AG04450 (cell line): ENCODE measurements at places on chromosomes 4 and X. TPM values are rescaled to one million over a fixed set of nuclear protein-coding genes. Genes with fewer than 3 reads are reported as not detected.

- no peak for DNase-seq
These were observed 862 bp upstream of the INPP4B start for GRCh38 chr4:142846729-142847596.

DNA sequence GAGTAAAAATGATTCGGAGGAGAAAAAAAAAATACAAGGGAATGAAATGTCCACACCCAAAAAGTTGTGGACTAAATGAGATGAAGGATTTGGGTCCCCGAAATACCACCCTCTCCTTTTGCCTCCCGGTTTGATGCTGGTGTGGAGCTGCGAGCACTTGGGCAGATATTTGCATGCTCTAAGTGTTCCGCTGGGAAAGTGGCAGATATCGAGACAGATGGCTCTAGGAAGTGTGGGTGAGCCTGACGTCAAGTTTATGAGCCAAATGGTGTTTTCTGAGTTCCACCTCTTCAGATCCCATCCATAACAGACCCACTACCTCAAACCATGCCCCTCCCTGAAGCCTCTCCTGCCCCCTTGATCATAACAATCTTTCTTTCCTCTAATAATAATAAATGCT lies 228.6 kb downstream of the QDPR start:
- DNase-seq: no peak

DNA sequence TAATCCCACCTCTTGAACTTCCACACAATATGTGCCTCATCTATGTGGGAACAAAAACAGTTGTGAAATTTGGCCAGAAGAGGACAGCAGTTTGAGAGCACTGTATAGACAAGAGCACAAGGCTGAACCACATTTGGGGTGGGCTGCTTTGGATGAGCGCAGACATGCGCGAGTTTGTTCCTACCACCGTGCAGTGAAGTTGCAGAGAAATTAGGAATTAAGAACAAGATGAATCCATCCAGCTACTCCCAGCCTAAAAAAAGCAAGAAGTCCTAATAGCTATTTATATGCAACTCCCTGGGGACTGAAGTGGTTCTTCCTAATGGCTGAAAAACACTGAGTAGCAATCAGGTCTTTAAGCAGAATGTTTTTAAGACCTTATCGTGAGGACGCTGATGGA lies 1.0 kb downstream of the GAB3 start:
- DNase-seq: no peak

- no peak for DNase-seq
These were observed 1448.9 kb upstream of the TENM3 start for GRCh38 chr4:180794333-180794732.

DNA sequence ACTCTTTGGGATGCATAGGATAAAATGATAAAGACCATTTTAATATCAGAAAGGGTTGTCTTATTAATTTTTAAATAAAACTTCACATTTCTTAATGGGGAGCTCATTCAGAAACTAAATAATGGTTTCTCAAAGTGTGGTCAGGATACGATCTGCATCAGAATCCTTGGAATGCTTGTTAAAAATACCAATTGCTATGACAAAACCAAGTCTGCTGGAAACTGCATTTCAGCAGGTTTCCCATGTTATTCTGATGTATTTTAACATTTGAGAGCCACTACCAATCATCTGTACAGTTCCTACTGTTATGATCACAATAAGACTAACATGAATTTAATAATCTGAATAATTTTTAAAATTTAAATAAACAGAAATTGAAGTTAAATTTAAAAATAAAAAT lies 115.1 kb downstream of the SOWAHB start:
- peak; percentile 45 for DNase-seq

GRCh38 chrX:108558217-108558616 lies 118.6 kb downstream of the COL4A5 start:
- no peak for DNase-seq

GRCh38 chrX:87582453-87582852 lies 64.9 kb downstream of the KLHL4 start:
- no peak for DNase-seq

DNA sequence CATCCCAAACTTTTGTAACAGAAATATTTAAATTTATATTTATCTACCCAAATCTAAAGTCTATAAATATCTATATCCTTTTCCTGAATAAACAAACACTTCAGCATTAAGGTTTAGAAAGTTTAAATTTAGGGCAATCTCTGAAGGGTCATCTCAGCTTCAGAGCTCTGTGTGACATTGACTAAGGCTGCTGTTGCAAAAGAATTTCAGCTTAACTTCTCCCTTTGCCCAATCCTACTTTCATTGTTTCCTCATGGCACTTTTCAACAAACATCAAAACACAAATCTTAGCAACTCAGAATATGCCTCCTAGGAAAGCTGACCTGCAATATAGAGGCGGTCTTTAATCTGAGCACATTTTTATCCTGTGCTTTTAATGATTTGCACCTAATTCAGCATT lies 79.7 kb upstream of the BANK1 start:
- DNase-seq: no peak

DNA sequence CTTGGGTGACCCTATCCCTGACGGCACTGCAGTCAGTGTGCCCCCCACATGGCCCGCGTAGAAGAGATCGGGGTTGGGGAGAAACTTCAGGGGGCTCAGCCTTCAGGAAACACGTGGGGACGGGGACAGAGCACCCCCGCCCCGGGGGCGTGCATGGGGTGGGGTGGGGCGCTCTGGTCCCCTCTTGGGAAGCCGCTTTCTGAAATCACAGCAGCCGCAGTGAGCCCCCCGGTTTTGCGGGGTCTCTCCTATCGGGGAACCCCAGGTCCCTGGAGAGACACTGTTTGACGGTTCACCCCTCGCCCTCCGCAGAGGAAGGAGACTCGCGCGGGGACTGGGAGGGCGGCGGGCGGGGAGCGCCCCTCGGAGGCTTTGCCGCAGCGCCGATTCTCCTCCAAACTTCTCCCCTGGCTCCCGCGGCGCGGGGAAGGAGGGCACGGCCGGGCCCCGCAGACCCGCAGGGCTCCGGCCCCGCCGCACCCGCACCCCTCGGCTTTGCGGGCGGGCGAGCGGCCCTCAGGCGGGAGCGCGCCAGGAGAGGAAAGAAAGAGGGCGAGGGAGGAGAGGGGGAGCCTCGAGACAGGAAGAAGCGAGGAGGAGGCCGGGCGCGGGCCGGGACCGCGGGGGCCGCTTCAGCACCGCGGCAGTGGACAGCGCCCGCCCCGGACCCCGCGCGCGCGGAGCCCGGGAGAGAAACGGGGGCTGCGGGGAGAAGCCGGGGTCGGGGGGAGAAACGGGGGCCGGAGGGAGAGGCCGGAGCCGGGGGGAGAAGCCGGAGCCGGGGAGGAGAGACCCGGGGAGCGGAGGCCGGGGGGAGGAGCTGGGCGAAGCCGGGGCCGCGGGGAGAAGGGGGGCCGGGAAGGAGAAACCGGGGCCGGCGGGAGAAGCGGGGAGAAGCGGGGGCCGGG lies 612 bp downstream of the CPLX1 start:
- DNase-seq: no peak

DNA sequence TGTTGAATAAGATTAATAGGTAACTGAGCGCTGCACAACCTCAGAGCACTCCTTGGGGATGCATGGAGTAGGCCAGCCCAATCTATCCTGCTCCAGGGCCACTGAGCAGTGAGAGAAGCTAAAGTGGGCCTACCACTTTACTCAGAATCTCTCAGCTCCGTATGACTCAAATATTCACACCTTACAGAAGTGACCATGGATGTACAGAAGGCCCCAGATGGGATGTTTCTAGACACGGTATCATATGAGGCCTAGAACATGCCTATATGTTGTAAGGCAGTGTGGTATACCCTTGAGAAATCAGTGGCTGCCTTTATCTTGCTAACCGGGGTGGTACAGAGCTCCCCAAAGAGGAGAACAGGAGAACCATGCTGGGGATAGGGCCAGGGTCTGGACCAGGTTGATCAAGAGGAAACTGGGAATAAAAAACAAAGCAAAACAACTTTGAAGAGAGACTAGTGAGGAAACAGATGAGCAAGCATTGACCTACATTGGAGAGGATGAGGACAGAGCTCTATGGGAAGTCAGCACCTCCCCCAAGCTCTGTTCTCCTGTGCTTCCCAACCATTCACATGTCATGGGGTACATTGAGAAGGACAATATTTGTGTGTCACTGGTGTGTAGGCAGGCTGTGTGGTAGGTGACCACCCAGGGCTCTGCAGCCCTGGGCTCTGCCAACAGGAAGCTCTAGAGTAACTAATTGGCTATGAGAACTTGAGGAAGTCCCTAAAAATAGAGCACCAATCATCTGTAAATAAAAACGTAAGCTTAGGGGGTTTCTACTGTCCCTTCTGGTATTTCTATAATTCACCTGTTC lies 31.4 kb downstream of the HOPX start:
- DNase-seq: no peak

The ELF2 gene
- 30.0 and 40.4 TPM in 2 replicates for polyA plus RNA-seq
